ENCODE measurements at places on chromosomes 4 and X. TPM values are rescaled to one million over a fixed set of nuclear protein-coding genes. Genes with fewer than 3 reads are reported as not detected.

DNA sequence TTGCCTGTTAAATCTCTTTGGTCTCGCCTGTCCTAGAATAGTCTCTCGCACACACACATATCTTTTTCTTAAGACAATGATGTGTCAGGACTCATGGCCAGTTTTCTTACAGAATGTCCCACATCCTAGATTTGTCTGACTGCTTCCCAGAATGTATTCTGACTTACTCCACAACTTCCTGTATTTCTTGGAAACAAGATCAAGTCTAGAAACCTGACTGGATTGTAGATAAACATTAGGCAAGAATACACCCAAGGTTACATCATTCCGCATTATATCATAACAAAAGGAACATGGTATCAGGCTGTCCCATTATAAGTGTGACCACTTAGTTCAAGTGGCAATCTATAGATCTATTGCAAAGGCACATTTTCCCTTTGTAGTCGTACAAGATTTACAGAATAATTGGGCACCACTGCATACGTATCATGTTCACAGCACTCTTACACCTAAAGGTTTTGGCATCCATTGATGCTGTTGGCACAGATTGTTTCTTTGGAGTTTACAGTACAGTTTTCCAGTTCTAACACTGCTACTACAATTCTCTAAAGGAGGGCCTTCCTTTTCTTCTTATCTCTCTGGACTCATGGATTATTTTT lies 56.4 kb downstream of the FBXW7 start:
- no peak for DNase-seq

DNA sequence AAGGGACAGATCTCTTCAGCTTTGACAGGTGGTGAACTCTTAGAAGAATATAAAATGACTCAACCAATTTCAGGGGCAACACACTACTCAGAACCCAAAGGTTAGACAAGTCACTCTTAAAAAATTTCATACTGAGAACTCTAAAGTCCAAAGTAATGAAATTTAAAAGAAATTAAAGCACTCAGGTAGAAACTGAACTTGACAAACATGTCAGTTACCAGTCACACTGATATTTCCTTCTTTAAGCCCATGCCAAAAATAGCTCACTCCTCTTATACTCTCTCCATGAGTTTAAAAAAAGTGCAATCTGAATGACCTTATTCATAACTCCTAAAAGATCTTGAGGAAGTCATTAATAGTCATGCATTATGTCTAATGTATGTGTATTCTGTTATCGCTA lies 40.3 kb downstream of the AMMECR1 start:
- no peak for DNase-seq

GRCh38 chr4:107665001-107665400 lies 55.0 kb downstream of the PAPSS1 start:
- DNase-seq, result no peak

DNA sequence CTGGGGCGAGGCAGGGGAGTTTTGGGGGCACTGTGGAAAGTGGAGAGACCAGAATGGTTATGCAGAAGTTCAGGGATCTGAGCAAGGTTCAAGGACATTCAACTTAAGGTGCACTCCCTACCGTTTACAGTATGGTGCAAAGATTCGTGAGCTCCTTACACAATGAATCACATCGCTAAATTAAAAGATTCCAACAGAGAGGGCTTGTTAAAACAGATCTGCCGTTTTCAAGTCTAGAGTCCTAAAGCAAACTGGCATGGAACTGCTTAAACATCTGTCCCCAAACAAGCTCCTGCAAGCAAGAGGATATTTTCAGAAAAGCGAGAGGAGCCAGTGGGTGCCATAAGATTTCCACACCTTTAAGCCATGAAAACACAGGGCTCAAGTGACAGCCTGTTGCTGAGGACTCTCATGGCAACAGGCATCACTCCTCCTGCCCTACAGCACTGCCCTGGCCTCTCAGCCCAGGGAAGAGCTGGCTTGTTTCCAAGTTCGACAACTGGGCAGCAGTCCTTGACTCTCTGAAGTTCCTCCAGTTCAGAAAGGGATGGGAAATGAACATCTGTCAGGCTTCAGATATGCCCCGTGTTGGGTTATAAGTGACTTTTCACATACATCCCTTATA lies 10.0 kb downstream of the FAM184B start:
- no peak for DNase-seq

The PCYT1B gene
- 0.33 TPM for total RNA-seq
